ENCODE measurements at places on chromosomes 1 and 21. TPM values are rescaled to one million over a fixed set of nuclear protein-coding genes. Genes with fewer than 3 reads are reported as not detected.

BGLAP gene
- 0.67 TPM for total RNA-seq

DCAF8 gene
- 127 TPM for total RNA-seq

LAX1 gene
- not detected for total RNA-seq

PTGS2 gene
- total RNA-seq, result not detected

KIRREL1 gene
- 145 TPM for total RNA-seq
